ENCODE measurements at places on chromosomes 12 and 14.

DNA sequence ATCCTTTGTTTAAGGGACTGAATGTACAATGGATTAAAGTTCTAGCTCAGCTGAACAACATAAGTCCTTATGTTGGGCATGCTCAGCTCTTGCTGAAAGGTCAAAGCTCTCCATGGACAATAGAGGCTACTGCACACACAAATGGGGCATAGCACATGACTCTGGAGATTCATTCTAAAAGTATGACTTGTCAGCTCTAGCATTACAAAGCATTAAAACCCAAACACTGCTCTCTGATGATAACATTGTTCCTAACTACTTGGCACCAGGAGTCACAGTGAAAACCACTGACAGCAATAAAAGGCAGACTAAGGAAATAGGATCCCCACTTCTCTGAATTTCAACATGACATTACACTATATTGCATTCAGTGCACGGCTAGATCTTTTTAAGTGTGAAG lies 21.9 kb upstream of the FSCB start:
- no peak overlapping the region for H3K27ac ChIP-seq
- H3K27me3 ChIP-seq: no peaks in the 10 kb centered on the region
- no peak overlapping the region for H3K4me3 ChIP-seq
- no peak for DNase-seq
- no peaks in the 10 kb centered on the region for H3K4me1 ChIP-seq

- no peak for DNase-seq
- H3K27ac ChIP-seq: no peak overlapping the region
- H3K36me3 ChIP-seq: no peaks in the 10 kb centered on the region
- peaks cover 2% of the 10 kb centered on the region for H3K4me1 ChIP-seq
- no peak overlapping the region for H3K4me3 ChIP-seq
- peaks cover 44% of the 10 kb centered on the region for H3K27me3 ChIP-seq
These were observed 9.6 kb downstream of the ZDHHC22 start for GRCh38 chr14:77131871-77132486.

DNA sequence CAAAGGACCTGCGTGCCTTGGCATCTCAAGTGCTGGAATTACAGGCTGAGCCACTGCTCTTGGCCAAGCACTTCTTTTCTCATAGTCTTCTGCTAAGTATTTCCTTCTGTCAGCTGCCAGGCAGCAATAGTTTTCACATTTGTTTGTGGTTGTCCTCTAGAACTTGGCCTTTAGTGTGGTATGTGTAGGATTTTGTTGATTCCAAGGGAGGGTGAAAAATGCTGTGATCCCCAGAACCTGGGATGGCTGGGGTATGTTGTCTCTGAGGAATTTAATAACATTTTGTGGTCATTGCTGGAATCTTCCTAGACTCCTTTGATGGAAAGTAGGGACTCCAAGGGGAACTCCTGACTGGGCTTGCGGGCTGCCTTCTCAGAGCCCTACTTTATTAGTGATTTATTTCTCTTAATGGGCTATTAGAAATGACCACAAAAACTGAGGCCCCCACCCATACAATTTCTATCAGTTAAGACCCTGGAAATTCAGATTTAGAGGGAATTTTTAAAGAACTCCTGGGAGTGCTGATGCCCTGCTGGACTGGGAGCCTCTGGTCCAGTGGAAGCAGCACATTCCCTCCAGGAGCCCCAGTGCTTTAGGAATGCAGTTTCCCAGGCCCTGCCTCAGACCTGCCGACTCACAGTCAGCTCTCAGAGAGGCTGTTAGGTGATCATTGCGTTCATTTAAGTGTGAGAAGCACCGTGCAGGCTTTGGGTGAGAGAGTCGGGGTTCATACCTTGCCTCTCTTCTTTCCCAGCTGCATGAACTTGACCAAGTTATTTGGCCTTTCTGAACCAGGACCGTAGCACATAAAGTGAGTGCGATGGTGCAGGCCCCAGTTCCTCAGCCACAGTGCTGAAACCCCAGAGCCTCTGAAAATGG lies 22.7 kb downstream of the TRAF3 start:
- H3K27ac ChIP-seq: peak overlapping the region; percentile 6
- peaks cover 30% of the 10 kb centered on the region for H3K4me1 ChIP-seq
- H3K4me3 ChIP-seq: no peak overlapping the region
- H3K36me3 ChIP-seq: peaks cover 6% of the 10 kb centered on the region
- no peaks in the 10 kb centered on the region for H3K27me3 ChIP-seq
- DNase-seq: no peak

DNA sequence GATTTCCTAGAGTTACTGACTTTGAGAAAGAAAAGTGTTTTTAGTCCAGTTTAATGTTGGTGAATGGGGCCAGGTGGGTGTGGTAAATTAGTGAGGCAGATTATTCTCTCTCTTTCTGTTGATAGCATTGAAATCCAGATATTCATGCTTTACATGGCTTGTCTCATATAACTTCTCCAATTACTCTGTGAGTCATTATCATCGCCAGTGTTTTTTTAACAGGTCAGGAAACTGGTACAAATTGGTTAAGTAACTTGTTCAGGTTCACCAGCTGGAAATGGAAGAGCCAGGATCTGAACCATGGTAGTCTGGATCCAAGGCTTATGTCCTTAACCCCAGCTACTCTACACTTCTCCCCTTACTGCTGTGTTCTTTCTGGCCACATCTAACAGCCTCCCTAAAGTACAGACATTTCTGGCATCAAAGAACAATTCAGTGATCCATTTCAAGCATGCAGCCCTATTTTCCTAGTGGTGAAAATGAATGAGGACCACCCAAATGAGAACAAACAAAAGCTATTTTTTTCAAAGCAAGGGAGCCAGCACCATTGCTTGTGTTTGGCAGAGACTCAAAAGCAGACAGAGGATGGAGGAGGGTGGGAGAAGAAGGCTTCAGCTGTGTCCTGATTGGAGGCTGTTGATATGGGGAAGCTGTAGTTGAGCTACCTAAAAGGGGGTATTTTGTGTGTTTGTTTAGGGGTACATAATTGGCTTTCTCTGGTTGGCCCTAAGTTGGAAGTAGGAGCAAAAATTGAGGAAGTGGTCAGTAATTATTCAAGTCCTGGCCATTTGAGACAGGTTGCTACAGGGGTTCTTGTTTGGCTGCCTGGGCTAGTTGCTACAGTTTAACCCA lies 1.7 kb downstream of the IRAK3 start:
- no peak overlapping the region for H3K4me3 ChIP-seq
- no peaks in the 10 kb centered on the region for H3K4me1 ChIP-seq
- DNase-seq: no peak
- H3K27ac ChIP-seq: no peak overlapping the region
- H3K27me3 ChIP-seq: peaks cover 35% of the 10 kb centered on the region

GRCh38 chr14:95526483-95527386 lies 8.1 kb upstream of the GLRX5 start:
- DNase-seq: no peak
- H3K27me3 ChIP-seq: no peaks in the 10 kb centered on the region
- H3K4me3 ChIP-seq: peak overlapping the region; percentile 48
- peaks cover 61% of the 10 kb centered on the region for H3K4me1 ChIP-seq
- peaks cover 11% of the 10 kb centered on the region for H3K36me3 ChIP-seq
- H3K27ac ChIP-seq: peak overlapping the region; percentile 70

DNA sequence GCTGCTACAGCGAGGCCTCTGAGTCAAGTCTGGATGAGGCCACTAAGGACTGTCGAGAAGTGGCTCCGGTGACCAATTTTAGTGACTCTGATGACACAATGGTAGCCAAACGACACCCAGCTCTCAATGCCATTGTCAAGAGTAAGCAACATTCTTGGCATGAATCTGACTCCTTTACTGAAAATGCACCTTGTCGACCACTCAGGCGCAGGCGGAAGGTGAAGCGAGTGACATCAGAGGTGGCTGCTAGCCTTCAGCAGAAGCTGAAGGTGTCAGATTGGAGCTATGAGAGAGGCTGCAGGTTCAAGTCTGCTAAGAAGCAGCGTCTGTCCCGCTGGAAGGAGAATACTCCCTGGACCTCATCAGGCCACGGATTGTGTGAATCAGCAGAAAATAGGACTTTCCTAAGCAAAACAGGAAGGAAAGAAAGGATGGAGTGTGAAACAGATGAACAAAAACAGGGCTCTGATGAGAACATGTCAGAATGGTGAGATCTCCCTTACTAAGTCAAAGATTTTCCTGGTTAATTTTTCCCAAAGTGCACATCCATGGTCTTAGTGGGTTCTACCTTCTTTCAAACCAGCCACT lies 2.9 kb downstream of the GPATCH2L start:
- H3K27me3 ChIP-seq: peaks cover 2% of the 10 kb centered on the region
- peaks cover 63% of the 10 kb centered on the region for H3K4me1 ChIP-seq
- peak overlapping the region; percentile 69 for H3K4me3 ChIP-seq
- H3K27ac ChIP-seq: no peak overlapping the region
- H3K36me3 ChIP-seq: peaks cover 44% of the 10 kb centered on the region

DNA sequence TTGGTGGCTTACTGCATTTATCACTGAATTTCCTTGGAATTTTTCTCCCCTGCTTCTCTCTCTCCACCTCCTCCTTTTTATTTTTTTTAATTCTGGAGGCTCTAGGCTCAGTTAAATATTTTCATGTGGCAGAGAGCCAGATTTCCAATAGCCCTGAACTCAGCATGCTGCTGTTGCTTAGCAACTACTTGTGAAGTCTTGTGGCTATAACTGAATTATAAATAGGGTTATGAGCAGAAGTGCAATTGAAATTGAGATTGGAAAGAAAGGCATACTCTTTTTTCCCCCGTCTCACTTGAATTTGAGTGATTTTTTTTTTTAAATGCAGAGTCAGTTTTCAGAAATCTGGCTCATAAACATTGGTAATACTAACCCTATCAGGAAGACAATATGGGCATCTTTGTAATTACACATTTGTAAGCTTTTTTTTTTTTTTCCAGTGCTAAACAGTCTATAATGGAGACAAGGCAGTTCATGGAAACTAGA lies 38.3 kb downstream of the ATF7IP start:
- peaks cover 44% of the 10 kb centered on the region for H3K36me3 ChIP-seq
- H3K4me1 ChIP-seq: peaks cover 62% of the 10 kb centered on the region
- peak overlapping the region; percentile 85 for H3K27ac ChIP-seq
- no peak for DNase-seq

DNA sequence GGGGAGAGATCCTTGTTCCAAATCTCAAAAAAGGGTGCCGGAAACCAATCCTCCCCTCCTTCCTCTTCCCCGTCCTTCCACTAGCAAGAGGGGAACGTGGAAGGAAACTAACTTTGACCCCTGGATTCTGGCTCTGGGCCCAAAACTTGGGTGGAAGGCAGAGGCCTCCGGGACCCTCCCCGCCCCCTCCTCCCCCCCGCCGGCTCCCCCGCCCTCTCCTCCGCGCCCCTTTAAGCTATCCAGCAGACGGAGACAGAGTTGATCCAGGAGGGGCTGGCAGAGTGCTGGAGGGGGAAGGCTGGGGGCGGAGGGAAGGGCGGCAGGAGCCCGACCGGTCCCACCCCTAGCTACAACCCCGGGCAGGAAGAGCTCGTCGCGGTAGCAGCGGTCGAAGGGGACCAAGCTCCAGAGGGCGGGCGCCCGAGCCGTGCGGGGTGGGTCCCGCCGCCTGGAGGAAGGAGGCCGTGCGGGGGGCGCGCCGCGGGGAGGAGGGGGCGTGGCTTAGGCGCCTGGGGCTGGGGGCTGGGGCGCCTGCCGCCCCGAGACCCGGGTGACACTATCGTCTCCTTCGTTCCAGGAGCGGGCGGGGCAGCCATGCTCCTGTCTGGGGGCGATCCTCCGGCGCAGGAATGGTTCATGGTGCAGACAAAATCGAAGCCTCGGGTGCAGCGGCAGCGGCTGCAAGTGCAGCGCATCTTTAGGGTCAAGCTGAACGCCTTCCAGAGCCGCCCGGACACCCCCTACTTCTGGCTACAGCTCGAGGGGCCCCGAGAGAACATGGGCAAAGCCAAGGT lies at the start of gene NYNRIN:
NYNRIN (plus strand) TSS at position 351 of the 794 bp plus-strand sequence; CDS start at position 595, 244 bp downstream.
- H3K4me3 ChIP-seq: peak within 1 kb of the TSS; percentile 67
- peaks cover 3% of the 10 kb centered on the region for H3K4me1 ChIP-seq
- H3K36me3 ChIP-seq: no peaks in the 10 kb centered on the region

DNA sequence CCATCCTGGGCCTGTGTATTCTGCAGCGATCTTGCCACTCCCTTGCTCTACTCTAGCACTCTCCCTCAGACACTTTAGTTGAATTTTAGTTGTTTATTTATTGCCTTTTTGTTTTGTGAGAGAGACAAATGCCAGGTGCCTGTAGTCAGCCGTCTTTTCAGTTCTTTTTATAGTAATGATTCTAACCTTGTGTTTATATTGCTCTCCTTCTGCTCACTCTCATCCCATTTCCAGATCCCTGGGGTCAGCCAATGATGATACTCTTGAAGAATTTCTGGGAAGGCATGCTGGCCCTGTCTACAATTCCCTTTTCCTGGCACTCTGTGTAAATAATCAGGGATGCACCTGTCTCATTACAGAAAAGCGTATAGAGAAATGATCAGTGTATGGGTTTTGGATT lies 334.1 kb upstream of the MIS18BP1 start:
- no peak overlapping the region for H3K4me3 ChIP-seq
- H3K27ac ChIP-seq: no peak overlapping the region
- no peak for DNase-seq
- H3K4me1 ChIP-seq: no peaks in the 10 kb centered on the region

DNA sequence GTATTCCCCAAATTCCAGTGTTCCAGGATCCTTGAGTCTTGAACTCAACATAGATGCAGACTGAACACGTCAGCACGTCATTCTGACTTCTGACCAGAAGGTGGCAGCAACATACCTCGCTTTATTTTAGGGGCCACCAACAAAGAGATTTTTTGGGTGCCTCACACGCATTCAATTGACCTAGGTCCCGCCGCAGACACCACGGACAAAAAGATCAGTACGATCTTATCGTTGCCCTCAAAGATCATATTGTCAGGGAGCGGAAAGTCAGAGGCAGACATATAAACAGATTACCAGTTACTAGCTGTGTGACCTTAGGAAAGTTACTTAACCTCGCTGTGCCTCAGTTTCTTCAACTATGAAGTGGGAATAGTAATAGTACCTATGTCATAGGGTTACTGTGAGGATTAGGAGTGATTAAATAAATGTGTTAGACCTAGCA lies 6.5 kb upstream of the PRPH start:
- no peak overlapping the region for H3K27ac ChIP-seq
- H3K4me1 ChIP-seq: peaks cover 7% of the 10 kb centered on the region
- H3K36me3 ChIP-seq: no peaks in the 10 kb centered on the region
- H3K4me3 ChIP-seq: no peak overlapping the region
- peak; percentile 58 for DNase-seq

GRCh38 chr14:20857630-20858261 lies 33.4 kb upstream of the RNASE3 start:
- peaks cover 1% of the 10 kb centered on the region for H3K4me1 ChIP-seq
- H3K36me3 ChIP-seq: no peaks in the 10 kb centered on the region
- DNase-seq: peak; percentile 55
- H3K4me3 ChIP-seq: no peak overlapping the region
- no peak overlapping the region for H3K27ac ChIP-seq

GRCh38 chr14:105702275-105702817 lies 176.0 kb downstream of the TMEM121 start:
- no peaks in the 10 kb centered on the region for H3K4me1 ChIP-seq
- H3K27me3 ChIP-seq: no peaks in the 10 kb centered on the region
- no peak overlapping the region for H3K27ac ChIP-seq
- DNase-seq: no peak
- H3K36me3 ChIP-seq: no peaks in the 10 kb centered on the region

GRCh38 chr14:55957950-55958349 lies 160.3 kb upstream of the PELI2 start:
- no peak overlapping the region for H3K27ac ChIP-seq
- peaks cover 8% of the 10 kb centered on the region for H3K27me3 ChIP-seq
- H3K36me3 ChIP-seq: no peaks in the 10 kb centered on the region
